ENCODE measurements at places on chromosomes 12 and 14. TPM values are rescaled to one million over a fixed set of nuclear protein-coding genes. Genes with fewer than 3 reads are reported as not detected.

KLRC3 gene
- total RNA-seq: not detected

SAV1 gene
- total RNA-seq: 50.0 TPM

RPGRIP1 gene
- total RNA-seq: not detected

RTL1 gene
- total RNA-seq: not detected

KLRC1 gene
- 0.15 TPM for total RNA-seq

GRIN2B gene
- total RNA-seq: not detected

CLBA1 gene
- 9.8 TPM for total RNA-seq

REC8 gene
- 2.3 TPM for total RNA-seq

LIN7A gene
- total RNA-seq: 19.7 TPM

RNASE7 gene
- not detected for total RNA-seq

RTN1 gene
- not detected for total RNA-seq

DIO3 gene
- not detected for total RNA-seq

Data from smooth muscle cell of trachea (primary cell).